ENCODE measurements at places on chromosomes 3 and 15.

GRCh38 chr15:32657198-32657883 is 15.8 kb downstream of the SCG5 start:
- no peak for DNase-seq

DNA sequence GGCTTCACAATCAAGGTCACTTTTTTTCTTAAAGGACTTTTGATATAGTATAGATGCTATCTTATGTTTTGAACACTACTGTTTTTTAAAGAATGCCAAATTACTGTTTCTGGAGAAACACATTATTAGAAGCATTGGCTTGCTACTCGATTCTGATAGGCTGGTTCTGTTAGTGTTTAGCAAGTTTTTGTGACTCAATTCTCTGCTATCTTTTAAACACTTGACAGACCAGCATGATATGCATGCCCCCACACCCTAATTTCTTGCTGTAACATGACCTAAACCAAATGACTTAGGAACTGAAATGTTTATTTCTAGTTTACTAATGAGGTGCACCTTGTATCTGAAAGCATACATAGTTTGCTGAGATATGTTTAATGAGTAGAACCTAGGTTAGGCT is 5.5 kb upstream of the IL20RB start:
- DNase-seq: no peak

DNA sequence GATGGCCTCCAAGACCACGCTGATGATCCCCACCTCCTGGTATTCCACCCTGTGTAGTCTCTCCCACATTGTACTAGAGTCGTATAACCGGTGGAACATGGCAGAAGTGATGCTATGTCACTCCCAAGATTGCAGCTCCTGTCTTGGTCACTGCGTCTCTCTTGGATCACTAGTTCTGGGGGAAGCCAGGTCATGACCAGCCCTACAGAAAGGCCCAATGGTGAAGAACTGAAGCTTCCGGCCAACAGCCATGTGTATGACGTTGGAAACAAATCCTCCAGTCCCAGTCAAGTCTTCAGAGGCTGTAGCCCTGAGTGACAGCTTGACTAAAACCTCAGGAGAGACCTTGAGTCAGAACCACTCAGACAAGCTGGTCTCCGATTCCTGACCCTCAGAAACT is 61.9 kb upstream of the FNDC3B start:
- no peak for DNase-seq

DNA sequence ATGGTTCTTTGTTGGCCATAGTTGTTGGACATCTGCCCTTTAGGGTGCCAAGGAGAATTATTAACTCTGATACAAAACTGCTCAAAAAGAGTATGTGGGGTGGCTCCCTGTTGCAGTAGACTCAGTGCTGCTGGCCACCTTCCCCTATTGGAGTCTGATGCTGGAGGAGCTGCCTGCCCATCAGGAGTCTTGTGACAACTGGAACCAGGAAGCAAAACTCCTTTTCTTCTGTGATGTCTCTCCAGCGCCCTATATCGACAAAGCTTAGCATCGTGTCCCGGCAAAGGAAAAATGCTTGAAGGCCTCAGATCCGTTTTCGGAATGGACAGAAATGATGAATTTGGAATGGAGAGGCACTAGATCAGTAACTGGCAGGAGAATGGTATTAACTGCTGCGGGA is 23.5 kb downstream of the PAK2 start:
- no peak for DNase-seq

DNA sequence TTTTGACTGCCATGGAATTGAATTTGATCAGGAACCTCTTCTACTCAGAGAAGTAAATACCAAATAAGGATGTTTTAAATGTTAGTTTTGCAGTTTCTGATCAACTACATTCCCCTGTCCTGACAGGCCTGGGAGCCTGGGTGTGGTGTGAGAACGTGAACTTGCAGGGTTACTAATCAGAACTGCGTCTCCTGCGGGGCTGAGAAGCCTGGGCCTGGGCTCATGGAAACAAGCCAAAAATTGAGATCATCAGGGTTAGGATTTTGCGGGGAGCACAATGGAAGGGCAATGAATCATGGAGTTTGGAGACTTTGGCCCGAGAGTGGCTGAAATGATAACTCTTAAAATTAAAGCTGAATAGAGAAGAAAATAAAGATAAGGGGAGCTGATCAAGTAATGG is 47.8 kb upstream of the C3orf70 start:
- DNase-seq: no peak

- no peak for DNase-seq
Observed at GRCh38 chr3:186115239-186115996, 6.5 kb upstream of the ETV5 start.

- DNase-seq: no peak
Observed at GRCh38 chr3:142273501-142273900, 48.1 kb upstream of the GK5 start.

GRCh38 chr15:78540871-78541743 is 863 bp downstream of the PSMA4 start:
- DNase-seq: no peak

DNA sequence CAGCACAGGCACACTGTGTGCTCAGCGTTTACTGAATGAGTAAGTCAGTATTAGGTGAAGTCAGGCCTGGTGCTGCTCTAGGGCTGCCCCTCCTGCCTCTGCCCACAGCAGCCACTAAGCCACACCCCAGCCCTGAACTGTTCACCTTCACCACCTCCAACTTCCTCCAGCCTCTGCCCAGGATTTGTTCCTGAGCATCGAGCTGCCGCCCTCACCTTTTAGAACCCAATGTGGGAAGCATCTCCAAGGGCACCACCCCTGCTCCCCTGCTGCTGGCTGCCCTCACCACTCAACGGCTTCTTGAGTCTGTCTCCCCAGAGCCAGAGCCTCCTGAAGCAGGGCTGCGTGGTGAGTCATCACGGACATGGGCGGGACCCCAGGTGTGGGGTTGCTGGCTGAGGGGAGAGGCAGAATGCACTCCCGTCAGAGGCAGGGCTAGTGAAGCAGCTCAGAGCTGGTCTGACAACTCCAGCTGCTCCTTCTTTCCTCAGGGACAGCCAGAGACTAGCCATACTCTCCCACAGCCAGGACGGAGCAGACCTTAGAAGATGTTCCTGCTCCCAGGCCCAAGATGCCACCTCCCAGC is 5.8 kb downstream of the HYAL2 start:
- DNase-seq: peak; percentile 57

GRCh38 chr3:197508461-197508860 is 47.3 kb downstream of the BDH1 start:
- no peak for DNase-seq

DNA sequence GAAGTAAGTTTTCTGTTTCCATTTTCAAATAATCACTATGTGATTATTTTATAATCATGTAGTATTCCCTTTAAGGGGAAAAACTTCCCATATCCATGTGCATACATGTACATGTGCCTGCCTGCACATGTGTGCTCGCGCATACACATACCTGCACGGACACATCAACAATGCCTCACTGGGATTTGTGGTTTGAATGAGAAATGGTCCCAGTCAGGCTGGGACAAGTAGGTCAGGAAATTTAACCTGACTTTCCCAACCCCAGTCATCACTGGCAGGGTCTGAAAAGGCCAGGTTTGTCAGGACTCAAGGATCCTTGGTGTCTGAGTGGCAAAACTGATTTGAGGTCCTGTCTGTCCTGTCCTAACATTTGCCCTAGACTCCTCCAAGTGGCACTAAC is 109.3 kb upstream of the MRPS22 start:
- no peak for DNase-seq

DNA sequence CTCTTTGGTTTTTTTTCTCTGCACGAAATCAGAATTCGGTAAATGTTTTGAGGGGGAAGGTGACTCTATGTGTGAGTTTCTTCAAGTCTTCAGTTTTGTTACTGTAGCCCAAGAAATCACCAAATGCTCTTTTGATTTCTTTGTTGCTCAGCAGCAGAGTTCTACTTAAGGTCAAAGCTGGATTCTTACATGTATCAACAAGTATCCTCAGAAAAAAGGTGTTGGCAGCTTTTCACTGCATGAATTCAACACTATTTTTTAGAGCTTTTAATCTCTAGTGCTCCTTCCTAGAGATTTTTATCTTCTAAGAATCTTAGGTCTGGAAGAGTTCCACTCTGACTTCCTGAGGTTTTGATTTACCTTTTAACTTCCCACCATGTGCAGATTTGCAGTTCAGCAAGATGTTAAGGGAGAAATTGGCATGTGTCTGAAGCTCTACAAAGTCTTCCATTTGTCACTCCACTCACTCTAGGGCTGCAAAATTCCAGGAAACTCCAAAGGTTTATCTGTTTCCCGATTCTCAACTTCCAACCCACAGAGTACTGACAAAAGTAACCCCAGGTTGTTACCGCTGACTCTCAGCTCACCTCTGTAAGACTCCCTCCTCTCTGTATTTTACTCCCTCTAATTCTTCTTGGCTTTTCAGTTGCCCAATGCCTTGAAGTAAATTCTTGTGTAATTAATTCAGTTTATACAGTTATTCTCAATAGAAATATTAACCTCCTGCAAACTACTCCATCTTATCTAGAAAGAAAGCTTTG is 13.3 kb upstream of the CD200 start:
- DNase-seq: no peak

DNA sequence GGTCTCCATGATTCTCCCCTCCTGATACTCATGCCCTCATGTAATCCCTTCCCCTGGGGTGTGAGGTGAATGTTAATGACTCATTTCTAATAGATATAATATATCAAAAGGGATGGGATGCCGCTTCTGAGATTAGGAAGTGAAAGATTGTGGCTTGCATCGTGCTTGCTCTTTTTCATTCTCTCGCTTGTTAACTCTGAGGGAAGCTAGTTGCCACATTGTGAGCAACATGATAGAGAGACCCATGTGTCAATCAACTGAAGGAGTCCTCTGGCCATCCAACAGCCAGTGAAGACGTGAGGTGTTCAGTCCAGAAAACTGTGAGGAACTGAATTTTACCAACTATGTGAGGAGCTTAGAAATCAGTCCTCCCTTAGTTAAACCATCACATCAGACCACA is 28.9 kb upstream of the DRD3 start:
- DNase-seq: no peak

DNA sequence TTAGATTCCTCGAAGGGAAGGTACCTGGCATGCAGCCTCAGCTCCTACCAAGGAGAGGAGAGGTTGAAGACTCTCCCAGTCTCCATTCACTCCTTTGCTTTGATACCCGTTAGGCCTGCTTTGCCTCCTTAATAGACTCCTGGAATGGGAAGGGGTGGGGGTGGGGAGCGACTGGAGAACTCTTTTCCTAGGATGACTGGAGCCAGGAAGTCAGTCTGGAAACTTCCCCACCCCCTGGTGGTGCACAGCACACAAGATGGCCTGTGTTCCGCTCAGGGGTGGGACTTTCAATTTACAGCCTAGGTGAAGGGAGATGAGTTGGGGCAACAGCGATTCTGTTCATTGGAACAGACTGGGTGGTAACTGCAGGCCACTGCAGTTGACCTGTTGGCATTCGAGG is 21.4 kb upstream of the CELF6 start:
- DNase-seq: no peak

DNA sequence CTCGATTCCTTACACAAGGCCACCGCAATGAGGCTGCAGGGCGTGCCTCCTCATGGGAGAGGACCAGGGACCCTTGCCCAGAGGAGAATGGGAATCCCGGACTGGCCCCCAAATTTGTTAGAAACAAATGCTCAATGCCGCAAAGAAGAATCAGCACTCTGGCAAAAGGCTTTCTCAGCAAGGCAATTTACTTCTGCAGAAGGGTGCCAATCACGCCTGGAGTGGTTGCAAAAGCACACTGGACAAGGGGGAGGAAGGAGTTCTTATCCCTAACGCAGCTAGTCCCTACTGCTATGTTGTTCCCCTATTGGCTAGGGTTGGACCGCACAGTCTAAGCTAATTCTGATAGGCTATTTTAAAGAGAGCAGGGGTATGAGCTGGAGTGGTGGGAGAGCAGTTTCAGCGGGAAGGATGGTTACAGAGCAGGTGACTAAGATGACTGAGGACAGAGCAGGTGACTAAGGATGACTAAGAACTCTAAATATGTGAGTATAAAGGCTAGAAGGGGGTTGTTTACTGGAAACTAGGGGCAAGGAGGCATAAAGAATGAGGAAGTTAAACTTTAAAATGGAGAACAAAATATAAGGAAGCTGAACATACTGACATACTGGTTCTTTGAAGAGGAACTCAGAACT is 48.5 kb downstream of the KATNBL1 start:
- DNase-seq: no peak

DNA sequence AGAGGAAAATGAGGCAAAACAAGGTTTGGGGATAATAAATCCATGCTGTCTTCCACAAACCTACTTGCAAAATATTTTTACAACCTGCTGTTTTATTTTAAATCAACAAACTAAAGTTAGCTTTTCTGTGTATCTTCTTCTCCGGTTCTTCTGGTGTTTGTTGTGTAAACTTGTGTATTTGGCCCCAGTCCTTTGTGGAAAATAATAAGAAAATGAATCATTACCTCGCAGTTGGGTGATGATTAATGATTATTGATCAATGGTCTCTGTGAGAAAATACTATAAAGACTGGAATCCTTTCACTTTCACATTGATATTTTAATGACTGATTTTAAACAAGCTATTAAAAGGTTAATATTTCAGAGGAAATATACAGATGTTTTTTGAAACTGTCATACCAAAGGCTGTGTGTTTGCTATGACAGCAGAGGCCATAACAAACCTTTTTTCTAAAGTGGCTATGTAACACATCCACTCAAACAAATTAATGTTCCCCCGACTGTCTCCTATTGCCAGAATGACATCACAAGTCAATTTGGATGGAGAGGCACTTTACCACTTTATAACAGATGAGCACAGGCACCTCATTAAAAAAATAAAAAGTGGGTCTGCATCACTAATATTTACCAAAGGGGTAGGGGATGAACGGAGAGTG is 152.5 kb downstream of the MEX3B start:
- DNase-seq: no peak

GRCh38 chr3:18238746-18239331 is 186.3 kb downstream of the SATB1 start:
- DNase-seq: no peak

DNA sequence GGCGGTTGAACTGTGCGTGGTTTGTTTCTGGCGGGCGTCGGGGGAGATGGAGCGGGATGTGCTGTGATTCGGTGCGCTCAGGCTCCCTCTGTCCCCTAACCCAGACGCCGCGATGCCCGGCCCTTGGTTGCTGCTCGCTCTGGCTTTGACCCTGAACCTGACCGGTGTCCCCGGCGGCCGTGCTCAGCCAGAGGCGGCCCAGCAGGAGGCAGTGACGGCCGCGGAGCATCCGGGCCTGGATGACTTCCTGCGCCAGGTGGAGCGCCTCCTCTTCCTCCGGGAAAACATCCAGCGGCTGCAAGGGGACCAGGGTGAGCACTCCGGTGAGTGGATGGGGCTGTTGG is 1.2 kb downstream of the TRH start:
- no peak for DNase-seq

- DNase-seq: no peak
Observed at GRCh38 chr3:97967966-97968365, 4.3 kb downstream of the RIOX2 start.

DNA sequence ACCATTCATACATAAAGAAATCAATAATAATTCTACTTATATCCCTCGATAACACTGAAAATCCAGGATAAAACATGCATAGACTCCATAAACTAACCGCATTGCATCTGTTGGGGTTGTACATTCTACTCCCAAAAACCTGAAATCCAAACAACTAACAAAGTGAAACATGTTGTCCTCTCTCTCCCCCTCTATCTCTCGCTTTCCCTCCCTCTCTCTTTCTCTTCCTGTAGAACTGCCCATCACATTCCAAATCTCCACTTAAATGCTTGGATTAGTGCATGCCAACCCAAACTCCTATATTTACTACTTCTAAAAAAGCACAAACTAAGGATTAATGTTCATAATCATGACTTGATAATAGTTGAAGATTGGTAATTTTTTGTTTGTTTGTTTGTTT is 80.2 kb downstream of the MECOM start:
- DNase-seq: no peak
